Calu3 (cell line): ENCODE measurements at places on chromosomes 4 and X. TPM values are rescaled to one million over a fixed set of nuclear protein-coding genes. Genes with fewer than 3 reads are reported as not detected.

The ERCC6L gene
- total RNA-seq = 11.0 and 11.3 TPM in 2 replicates

The SRPK3 gene
- total RNA-seq = 0.14 and 0.29 TPM in 2 replicates

The CT45A2 gene
- not detected in 2 replicates for total RNA-seq

The BMP3 gene
- 0.10 and 0.17 TPM in 2 replicates for total RNA-seq

The TRIM60 gene
- total RNA-seq = not detected in 2 replicates

The SPANXA1 gene
- total RNA-seq = not detected in 2 replicates

The SOX3 gene
- not detected in 2 replicates for total RNA-seq

The YY2 gene
- 4.6 and 4.7 TPM in 2 replicates for total RNA-seq

The HTRA3 gene
- total RNA-seq = not detected in 2 replicates

The KDR gene
- 0.09 TPM in 1 of 2 replicates, not detected in the other for total RNA-seq

The TLR1 gene
- 1.1 and 1.3 TPM in 2 replicates for total RNA-seq

DNA sequence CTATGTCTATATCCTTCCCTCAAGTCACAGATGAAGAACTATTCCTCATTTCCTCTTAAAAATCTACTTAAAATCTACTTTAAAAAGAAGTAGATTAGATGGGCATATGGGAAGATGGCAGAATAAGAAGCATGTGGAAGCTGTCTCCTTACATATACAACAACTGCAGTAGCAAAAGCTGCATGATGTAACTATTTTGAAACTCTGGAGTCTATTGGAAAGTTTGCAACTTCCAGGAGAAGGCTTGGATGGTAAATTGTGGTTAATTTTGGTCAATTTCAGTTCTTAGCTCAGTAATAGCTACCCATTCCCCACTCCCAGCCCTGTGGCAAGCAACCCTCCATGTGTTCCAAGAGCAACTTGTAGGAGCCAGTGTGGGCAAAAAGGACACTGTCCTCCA is 36.9 kb downstream of the MORC4 start:
- no peak for DNase-seq

DNA sequence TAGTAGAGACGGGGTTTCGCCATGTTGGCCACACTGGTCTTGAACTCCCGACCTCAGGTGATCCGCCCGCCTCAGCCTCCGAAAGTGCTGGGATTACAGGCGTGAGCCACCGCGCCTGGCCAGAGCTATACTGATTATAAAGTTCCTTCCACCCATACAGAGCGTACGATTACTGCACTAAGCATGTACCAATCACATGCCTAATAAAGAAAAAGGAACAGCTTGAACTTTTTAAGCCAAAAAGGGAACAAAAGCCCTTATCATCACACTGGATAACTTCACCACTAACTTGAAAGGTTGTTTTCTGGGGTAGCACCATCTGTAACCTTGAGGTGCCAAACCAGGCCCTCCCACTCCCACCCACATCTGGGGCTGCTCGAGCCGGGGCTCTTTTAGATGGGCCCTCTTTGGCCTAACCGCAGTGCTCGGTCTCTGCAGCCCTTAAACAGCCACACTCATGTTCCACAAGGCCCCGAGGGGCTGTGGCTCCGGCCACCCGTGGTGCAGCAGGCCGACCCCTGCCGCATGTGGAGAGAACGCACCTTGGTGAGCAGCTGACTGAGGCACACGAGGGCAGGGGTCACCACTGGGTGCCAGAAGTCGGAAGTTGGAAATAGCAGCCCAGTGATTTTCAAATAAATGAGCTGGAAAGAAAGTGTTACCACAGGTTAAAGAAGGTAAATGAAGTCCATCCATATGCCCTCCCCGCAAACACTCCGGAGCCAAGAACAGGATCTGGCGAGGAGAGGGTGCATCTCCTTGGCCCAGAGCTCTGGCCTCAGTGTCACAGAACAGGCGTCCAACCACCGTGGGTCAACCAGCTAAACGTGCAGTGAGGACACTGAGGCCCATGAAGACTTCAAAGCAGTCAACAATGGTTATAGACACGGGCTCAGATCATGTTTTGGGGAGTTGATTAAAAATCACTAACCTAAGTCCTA is 18.4 kb downstream of the NOP14 start:
- no peak for DNase-seq

DNA sequence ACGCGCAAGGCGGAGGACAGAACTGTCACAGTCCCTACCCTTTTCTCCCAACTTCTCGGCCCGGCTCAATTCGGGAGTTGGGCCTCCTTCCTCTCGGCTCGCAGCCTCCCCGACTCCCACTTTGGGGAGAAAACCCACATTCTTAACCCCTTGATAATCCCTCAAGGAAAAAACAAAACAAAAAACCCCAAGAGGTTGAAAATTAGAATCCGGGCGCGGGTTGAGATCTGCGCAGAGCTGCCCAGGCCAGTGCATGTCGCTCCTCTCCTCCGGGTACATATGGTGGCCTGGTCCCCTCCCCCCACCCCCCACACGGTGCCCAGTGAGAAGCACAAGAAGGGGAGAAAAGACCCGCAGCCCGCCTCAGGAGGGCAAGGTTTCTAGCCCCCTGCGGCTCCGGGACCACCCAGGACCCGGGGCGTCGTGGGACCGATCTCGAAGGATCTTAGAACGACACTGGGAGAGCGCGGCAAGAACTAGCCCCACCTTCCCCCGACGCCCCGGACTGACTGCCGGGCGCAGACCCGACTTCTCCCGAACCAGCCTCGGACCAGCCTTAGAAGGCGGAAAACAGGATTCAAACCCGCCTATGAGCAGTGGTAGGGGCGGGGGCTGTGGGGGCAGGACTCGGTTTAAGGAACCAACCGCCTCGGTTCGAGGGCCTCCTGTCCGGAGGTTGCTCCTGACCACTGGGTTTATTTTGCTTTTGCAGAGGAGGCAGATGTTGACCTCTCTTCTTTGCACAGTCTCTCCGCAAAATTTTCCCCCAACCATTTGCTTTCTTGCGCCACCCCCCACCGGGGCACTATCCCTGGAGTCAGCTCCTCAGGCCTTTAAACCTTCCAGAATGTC is 2.5 kb upstream of the PDGFRA start:
- no peak for DNase-seq

DNA sequence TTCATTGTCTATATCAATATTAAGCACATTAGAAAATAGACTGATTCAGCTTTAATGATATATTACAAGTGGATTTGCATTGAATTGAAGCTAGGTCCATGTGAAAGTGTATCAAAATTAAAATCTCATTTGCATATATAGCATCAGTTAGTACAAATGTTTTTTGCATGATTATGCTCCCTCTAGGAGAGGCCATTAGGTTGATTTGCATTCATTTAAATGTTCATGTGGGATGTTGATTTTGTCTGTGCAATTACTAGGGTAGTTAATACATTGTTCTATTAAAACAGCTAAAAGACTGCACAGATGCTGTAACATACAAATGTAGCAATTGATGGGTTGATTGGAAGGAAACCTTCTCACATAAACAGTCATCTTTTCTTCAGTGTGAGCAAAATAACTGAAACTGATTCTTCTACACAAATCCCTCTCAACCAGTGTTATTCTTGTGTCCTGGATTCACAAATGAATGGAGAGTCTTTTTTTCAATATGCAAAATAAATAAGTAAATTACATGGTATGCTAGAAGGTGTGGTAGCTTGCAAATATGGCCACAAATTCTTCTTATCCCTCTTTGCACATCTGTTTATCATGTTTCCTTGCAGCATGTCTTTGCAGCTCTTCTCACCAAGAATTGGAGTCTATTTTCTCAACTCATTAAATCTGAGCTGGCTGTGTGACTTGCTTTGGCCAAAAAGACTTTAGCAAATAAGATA is 48.6 kb upstream of the DYNLT3 start:
- DNase-seq = no peak

DNA sequence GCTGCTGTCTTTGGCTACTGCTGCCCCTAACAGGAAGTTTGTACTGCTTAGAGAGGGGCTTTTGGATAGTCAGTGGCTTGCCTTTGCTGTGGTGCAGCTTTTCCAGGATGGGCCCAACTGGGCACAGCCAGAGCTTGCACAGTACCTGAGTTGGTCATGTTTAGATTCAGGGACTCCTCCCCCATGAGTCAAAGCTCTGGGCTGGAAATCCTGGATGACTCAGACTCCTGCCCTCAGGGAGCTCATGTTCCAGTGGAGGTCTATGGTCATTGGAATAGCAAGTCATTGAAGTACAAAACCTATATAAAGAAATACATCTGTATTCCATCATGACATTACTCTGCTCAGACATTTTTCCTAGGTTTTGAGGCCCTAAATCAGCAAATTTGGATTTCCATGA is 66.7 kb upstream of the PJA1 start:
- no peak for DNase-seq

GRCh38 chrX:37745354-37745753 is 34.5 kb upstream of the CYBB start:
- DNase-seq = peak; percentile 76

DNA sequence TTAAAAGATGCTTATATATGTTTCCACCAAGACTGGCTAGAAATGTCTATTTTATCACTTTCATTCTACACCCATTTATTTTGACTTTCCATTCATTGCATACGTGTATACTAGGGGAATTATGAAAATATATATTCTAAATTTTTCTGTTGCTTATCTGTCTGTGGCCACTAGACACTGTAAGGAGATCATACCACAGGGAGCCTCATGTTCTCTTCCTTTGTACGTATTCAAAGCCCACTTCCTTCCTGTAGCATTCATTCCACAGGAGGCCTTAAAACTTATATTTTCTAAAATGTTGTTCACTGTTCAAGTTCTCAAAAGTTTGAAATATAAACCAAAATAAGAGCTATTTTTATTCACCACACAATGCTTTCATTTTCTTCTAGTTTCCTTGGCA is 1848.9 kb upstream of the TENM3 start:
- no peak for DNase-seq

DNA sequence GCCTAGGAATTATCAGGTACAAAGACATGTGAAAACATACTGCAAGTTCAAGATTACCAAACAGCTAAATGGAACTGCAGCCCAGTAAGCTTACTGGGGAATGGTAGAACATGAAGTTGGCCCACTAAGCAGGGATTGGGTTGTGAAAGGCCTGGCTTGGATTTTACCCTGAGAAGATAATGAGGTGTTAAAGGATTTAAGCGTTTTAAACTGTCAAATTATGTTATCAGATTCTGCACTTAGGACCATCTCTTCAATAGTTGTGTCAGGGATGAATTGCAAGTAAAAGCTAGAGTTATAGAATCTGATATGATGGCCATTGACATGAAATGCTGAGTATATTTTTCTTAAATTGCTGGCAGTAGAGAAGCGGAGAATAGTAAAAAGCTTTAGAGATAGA is 225.7 kb downstream of the GRID2 start:
- no peak for DNase-seq

DNA sequence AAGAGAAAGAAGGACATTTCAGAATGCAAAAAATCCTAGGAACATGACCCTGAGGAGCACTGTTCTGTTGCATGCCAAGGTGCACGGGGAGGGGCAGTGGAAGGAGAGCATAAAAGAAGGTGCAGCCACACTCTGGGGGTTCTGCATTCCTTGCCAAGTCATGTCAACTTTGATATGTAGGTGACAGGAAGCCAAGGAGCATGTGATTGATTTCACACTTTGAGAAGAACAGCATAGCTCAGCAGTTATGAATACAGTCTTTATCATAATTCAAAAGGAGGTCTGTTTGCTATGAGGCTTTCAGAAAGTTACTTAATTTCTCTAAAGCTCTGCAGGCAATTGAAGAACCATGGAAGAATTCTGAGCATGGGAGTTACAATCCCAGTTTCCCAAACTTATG is 50.6 kb downstream of the SCFD2 start:
- no peak for DNase-seq

DNA sequence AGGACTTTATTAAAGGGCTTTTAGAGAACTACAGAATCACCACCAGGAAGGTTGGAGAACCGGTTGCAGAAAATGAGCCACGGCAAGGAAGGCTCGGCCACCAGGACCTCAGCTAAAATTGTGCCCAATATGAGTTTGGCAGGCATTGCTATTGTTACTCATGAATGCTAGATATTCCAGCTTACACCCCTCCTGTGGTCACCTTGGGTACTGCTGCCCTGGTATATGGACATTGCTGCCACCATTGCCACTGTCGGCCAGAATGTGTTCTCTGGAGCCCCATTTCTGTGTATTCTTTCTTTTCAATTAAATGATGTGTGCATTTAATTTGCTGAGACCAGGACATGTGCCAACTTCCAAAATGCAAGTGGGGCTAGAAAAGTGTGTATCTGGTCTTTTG is 626.7 kb upstream of the BOD1L1 start:
- DNase-seq = peak; percentile 46

DNA sequence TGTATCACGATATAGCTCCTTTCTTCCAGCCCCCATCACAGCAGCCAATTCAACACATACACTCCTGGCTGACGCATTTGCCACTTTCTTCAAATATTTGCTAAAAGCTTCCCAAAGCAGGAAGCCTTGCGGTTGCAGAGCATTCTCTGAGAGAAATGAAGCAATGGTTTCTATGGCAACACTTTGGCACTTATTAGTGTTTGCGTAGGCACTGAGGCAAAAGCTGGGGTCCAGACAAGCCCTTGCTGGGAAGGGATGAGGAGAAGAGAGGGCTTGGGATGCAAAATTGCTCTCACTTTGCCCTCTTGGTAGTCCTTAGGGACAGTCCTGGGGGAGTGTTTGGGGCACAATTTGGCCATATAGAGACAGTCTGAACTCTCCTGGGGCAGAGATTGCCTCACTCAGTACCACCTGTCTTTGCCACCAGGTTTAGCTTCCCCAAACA is 55.0 kb upstream of the PAK3 start:
- DNase-seq = peak; percentile 9

GRCh38 chr4:54784161-54784671 is 126.5 kb downstream of the KIT start:
- no peak for DNase-seq

DNA sequence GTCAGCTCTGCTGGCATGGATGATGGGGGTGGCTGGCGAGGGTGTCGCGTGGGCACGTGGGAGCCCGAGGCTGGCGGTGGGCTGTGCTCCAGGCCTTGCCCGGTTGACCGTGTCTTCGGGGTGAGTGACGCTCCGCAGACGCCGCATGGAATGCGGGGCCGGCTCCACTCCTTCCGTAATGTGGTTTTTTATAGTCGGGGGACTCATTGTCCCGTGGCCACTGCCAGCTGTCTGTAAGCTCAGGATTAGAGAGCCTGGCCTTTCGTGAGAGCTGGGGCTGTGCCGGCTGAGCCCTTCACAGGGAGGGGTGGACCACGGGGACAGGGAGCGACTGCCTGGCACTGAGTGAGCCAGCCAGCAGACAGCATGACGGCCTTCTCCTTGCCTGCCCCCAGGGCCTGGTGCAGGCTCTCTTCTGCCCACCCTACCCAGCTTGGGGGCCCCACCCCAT is 20.4 kb downstream of the DOK7 start:
- no peak for DNase-seq

DNA sequence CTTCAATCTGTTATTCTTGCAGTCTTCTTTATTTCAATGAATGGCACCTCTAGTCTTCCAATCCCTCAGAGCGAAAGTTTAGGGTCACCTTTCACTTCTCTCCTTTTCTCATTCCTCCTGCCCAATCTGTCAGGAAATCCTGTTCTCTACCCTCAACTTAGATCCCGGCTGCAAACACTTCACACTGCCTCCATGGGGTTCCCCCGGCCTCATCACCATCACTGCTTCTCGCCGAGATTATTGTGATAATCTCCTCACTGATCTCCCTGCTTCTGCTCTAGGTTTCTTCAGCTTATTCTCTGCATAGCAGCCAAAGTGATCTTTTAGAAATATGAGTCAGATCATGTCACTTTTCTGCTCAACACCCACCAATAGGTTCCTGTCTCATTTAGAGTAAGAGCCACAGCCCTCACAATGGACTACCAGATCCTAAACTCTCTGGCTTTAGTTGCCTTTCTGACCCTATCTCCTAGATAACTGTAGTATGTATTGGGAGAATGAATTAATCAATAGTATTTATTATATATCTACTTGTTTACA is 43.6 kb upstream of the TBC1D9 start:
- no peak for DNase-seq
